M059J (cell line): ENCODE measurements at places on chromosomes 13 and 19. TPM values are rescaled to one million over a fixed set of nuclear protein-coding genes. Genes with fewer than 3 reads are reported as not detected.
A peak's percentile ranks its signal among the peaks of the same experiment; 100 is the strongest.

GRCh38 chr19:18098891-18099622 is 1.5 kb downstream of the MAST3 start:
- no peak for DNase-seq

Gene CNN1
- total RNA-seq, result 30.5 and 31.4 TPM in 2 replicates

Gene CD33
- total RNA-seq, result 3.8 and 4.6 TPM in 2 replicates

- no peak for DNase-seq
Measured at GRCh38 chr13:97321616-97322321, 99.6 kb downstream of the MBNL2 start.

DNA sequence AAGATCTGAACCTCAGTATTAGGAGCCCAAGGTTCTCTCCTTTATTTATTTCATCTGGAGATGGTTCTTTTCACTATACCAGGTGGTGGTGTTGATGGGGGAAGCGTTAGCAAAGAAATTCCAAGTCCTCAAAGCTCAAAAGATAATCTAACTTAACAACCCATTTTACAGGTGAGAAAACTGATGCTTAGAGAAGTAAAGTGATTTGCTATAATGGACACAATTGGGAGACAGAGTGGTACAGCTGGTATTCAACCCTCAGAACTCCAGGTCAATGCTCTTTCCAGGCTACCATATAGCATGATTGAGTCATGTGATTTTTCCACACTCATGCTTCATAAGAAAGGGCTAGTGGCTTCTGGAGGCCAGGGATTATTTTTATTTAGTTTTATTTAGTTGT is 25.0 kb upstream of the URAD start:
- no peak for DNase-seq

Gene NLRP9
- not detected in 2 replicates for total RNA-seq

Gene ZNF577
- 0.69 and 1.5 TPM in 2 replicates for total RNA-seq

- DNase-seq, result peak; percentile 32
Measured at GRCh38 chr19:29211562-29212355, 1.2 kb downstream of the UQCRFS1 start.

DNA sequence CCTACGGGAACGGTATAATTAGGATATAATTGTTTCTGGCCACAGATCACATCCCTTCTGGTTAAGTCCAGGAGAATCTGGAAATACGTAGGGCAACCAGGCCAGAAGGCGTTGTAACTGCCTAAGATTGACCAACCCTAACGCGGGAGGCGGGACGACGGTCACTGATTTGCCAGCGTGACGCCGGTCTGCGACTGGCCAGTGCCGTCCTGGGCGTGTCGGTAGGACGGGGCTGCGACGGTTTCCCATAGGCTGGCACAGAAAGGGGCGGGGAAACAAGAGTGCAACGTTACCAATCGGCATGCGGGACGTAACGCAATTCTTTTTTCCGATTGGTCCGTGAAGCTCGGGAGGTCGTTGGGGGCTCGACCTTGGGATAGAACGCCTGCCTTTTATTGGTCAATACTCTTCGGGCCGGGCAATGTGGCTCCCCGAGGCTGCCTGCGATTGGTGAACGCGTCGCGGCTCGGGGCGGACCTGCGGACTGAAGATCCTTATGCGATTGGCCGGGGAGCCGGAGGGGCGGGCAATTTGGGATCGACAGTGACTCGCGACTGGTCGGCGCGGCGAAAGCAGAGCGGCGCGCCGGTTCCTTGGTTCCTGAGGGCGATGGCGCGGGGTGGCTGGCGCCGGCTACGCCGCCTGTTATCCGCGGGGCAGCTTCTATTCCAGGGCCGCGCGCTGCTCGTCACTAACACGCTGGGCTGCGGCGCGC is at the start of gene MPV17L2:
TSS of gene MPV17L2 (plus strand) at position 546 of the 715 bp plus-strand sequence. CDS start at position 610, 64 bp downstream.
- peak; percentile 100 for DNase-seq

- peak; percentile 77 for DNase-seq
Measured at GRCh38 chr13:101649488-101650126, 197.1 kb downstream of the ITGBL1 start.

Gene ZNF544
- 47.3 and 65.4 TPM in 2 replicates for total RNA-seq

GRCh38 chr13:73167028-73167820 is 108.4 kb downstream of the KLF5 start:
- DNase-seq, result no peak

Gene GNA15
- total RNA-seq, result not detected in 2 replicates

DNA sequence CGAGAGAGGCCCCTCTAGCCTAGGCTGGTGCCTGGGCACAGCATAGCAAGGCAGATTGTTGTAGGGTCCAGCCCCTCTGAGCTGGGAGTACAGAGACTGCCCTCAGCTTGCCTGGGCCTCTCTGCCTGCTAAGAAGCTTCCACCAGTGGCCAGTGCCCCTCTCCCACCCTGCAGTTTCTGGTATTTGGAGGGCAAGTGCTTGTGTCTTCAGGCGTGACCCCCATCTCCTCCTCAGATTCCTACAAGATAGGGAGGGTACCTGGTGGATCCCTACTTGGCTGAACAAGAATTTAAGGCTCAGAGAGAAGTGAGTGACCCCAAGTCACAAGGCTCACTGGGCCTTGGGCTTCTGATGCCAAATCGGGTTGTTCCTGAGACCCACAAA is 152.7 kb downstream of the URI1 start:
- DNase-seq, result no peak

DNA sequence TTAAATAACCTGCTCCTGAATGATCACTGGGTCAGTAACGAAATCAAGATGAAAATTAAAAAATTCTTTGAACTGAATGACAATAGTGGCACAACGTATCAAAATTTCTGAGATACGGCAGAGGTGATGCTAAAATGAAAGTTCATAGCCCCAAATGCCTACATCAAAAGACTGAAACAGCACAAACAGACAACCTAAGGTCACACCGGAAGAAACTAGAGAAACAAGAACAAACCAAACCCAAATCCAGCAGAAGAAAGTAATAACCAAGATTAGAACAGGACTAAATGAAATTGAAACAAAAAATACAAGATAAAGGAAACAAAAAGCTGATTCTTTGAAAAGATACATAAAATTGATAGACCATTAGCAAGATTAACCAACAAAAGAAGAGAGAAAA is 324.1 kb downstream of the RBM26 start:
- no peak for DNase-seq

Gene GNG7
- total RNA-seq, result 0.12 TPM in 1 of 2 replicates, not detected in the other

Gene PLPP2
- total RNA-seq, result 32.6 and 39.3 TPM in 2 replicates

GRCh38 chr13:101785858-101786257 is 333.4 kb downstream of the ITGBL1 start:
- DNase-seq, result peak; percentile 39

Gene CGB2
- 1.7 and 4.2 TPM in 2 replicates for total RNA-seq

DNA sequence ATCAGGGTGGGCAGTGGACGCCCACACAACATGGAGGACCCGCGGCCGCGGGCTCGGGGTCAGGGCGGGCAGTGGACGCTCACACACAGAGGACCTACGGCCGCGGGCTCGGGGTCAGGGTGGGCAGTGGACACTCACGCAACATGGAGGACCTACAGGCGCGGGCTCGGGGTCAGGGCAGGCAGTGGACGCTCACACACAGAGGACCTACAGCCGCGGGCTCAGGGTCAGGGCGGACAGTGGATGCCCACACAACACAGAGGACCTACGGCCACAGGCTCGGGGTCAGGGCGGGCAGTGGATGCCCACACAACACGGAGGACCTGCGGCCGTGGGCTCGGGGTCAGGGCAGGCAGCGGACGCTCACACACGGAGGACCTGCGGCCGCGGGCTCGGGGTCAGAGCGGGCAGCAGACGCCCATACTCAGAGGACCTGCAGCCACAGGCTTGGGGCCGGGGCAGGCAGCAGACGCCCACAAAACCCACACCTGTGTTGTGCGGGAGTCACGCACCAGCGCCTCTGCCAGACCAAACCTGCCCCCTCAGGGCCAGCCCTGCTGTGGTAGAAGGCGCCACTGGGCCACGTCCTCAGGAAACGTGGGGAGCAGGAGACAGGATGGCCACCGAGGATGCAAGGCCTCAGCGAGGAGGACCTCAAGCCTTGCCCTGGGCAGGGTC is 27.6 kb upstream of the C13orf46 start:
- no peak for DNase-seq

Gene CD177
- 1.4 and 3.3 TPM in 2 replicates for total RNA-seq

DNA sequence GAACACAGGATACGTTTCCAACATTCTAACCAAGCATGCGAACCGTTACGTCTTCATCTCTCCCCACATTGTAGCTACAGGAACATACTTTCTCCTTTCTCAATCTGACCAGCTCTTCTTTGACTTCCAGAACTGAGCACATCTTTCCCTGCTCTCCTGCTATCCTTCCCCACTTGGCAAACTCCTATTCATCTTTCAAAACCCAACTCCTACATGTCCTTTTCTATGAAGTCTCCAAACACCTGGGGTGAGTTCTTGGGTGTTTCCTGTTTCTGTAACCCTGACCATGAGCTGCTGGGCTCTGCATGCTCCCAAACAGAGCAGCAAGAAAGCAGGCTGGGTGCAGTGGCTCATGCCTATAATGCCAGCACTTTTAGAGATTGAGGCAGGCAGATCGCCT is 6.6 kb downstream of the ACER1 start:
- DNase-seq, result no peak

DNA sequence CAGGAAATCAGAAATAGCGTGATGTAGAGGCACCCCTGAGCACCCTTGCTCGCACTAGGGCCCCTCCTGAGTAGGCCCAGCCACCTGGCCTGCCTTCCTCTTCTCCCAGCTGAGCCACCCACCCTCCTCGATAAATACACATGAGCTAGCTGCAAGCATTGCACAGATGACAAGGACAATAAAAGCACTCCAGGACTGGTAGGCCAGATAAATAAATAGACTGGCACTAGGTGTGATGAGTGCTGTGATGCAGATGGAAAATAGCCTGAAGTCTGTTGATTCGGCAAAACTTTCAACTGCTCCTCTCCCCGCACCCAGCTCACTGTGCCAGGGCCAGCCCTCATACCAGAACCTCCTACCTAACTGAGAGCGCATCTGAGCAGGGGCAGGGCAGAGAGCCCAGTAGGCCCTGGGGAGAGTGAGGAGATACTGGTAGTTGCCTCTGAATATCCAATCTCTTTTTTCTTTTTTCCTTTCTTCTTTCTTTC is 54.5 kb upstream of the GPI start:
- no peak for DNase-seq

- DNase-seq, result no peak
Measured at GRCh38 chr19:13610039-13610691, 103.9 kb upstream of the CACNA1A start.

- no peak for DNase-seq
Measured at GRCh38 chr19:30722761-30723160, 350.6 kb downstream of the ZNF536 start.

Gene CCDC122
- 4.0 and 6.6 TPM in 2 replicates for total RNA-seq
